CD4-positive, alpha-beta T cell treated with Interleukin-1 beta for 1 hour (primary cell): ENCODE measurements at places on chromosomes 3 and 15.

GRCh38 chr15:62469874-62470688 is 305.0 kb upstream of the C2CD4B start:
- no peak for DNase-seq

DNA sequence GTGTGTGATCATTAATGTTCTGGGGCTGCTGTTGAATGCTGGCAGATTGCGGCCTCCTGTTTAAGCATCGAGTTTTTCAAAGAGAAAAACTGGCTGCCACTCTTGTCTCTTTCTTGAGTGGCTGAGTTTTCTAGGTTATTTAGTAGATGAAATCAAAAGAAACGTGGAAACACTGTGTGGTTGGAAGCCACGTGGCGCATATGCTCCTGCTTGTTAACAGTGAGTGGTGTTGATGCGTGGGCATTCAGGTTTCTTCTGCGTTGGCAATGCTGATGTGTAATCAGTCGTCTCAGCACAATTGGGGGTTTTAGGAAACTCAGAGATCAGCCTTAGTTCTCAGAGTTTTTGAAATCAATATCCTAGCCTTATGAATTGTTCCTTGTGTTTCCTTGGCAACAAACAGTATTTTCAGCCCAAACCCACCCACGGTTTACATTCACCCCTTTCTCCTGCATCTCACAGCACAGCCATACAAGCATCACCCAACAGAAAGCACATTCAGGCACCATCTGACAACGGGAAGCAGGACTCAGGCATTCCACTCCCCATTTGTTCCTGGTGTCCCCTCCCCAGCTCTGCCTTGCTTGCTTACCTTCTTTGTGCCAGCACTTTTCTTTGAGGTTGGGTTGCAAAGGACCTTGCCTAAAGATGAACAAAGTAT is 74.7 kb downstream of the SEC22A start:
- no peak for DNase-seq

DNA sequence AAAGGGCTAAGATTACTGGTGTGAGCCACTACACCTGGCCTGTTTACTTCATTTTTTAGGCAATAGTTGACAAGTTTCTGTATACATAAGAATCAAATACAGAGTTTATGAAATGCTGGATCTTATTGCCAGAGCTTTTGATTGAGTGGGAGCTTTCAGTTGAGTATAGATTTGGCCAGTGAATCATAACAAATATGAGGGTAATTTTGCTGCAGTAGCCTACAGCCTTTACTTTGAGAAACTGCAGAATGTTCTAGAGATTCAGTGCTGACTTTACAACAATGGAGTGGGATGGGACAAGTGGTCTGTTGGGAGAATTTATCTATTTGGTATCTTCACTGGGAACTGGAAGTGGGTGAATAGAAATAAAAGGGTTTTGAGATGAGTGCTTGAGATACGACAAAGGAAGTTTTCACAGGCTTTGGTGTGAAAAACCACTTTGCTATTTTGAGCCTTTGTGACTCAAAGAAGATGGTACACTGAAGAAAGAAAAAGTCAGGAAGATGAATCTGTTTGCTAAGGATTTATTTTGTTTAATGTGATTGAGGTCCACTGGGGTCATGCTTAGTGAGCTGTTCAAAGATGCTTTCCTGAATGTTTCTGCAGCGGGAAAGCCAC is 227.8 kb downstream of the UBE2E2 start:
- DNase-seq, result no peak

GRCh38 chr3:58383476-58383875 is 50.2 kb downstream of the PDHB start:
- DNase-seq, result no peak

DNA sequence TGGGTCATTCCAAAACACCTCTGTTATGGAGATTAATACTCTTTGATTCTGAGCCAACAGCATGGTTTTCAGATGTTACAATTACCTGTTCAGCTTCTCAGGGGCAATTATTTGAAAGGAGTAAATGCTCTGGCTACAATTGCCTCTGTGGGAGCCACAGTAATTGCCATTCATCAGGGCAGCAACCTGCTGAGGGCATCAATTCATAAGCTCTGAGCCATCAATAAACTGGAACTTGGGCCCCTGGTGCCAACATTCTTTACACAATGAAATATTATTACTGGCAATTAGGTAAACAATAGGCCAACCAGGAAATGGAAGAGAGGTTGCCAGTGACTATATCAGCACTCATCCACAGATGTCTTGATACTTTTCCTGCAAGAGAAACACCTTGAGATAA is 660.8 kb downstream of the MECOM start:
- DNase-seq, result no peak
